ENCODE measurements at places on chromosomes 1 and 21.

DNA sequence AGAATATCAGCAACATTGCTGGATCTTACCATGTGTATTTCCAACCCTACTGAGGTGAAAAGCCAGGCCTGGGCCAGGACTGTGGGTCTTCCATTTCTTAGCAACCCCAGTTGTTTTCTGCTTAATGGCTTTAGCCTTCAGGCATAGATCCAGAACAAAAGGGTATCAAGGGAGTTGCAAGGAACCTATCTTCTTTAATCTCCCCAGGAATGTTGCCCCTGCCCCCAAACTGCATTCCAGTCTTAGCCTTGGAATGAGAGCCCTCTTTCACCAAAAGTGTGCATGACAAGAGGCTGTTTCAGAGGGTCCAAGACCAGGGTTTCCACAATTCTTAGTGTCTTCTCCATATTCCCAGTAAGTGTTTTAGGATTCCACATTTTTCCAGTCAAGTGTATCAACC lies 87.9 kb upstream of the SOX13 start:
- DNase-seq, result no peak

GRCh38 chr1:10528066-10529014 lies 53.6 kb downstream of the PEX14 start:
- DNase-seq, result no peak

DNA sequence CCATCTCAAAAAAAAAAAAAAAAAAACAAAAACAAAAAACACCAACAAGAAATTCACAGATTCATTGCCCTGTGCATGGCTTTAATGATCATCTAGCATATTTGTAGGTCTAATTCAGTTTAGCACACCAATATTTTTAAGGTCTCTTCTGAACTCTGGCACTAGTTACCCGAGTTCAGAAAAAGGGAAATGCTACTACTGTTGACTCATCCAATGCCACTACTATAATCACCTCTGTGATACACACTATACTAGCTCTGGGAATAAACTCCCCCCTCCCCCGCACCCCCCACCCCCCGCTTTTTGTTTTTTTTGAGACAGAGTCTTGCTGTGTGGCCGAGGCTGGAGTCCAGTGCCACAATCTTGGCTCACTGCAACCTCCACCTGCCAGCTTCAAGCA lies 55.6 kb downstream of the FBXO42 start:
- DNase-seq, result no peak

- DNase-seq, result no peak
These were observed 47.7 kb downstream of the NOS1AP start for GRCh38 chr1:162117039-162117774.

DNA sequence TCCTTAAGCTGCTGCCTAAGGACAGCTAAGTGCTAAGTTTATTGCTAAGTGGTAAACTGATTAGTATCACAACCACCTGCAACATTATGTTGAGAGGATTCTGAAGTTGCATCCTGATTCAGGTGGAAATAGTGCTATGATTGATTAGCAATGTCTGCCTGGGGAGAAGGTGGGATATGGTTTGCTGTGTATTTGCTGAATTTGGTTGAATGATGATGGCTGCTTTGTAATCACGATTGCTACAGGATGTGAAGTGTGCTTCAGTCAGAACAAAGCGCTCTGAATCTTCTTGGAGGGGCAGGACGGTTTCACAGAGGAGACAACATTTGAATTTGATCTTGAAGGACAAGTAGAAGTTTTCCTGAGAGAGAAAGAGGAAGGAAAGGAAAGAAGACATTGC lies 226.0 kb downstream of the ST6GALNAC3 start:
- no peak for DNase-seq

DNA sequence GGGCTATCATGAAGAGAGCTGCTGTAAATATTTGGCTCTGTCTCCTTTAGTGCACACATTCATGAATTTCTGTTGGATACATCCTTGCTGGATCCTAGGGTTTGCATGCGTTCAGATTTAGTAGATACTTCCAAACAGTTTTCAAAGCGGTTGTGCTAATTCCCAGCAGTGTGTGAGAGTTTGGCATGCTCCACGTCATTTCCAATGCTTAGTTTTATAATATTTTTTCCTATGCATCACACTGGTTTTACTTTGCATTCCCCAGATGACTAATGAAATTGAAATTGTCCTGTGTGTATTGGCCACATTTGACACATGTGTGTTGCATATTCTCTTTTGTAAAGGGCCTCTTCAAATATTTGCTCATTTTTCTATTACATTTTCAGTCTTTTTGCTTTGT lies 18.5 kb upstream of the AADACL3 start:
- DNase-seq, result no peak

- DNase-seq, result no peak
These were observed 17.7 kb downstream of the DHCR24 start for GRCh38 chr1:54869173-54869851.

DNA sequence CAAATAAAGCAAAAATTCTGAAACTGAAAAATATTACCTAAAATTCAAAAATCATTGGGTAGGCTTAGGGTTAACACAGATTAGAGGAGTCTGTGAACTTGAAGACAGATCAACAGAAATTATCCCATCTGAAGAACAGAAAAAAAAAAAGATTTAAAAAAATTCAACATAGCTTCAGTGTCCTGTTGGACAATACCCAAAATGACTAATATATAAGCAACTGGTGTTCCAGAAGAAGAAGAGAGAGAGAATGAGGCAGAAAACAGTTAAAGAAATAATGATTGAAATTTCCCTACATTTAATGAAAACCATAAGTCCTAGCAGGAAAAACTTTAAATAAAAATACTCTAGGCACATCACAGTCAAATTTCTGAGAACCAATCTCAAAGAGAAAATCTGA lies 31.5 kb downstream of the TMCO1 start:
- no peak for DNase-seq

Measured in activated CD8-positive, alpha-beta memory T cell treated with anti-CD3 and anti-CD28 coated beads, Interleukin-2, amount 50 U/mL, for 48 hours (primary cell).